ENCODE measurements at places on chromosomes 7 and 10.

DNA sequence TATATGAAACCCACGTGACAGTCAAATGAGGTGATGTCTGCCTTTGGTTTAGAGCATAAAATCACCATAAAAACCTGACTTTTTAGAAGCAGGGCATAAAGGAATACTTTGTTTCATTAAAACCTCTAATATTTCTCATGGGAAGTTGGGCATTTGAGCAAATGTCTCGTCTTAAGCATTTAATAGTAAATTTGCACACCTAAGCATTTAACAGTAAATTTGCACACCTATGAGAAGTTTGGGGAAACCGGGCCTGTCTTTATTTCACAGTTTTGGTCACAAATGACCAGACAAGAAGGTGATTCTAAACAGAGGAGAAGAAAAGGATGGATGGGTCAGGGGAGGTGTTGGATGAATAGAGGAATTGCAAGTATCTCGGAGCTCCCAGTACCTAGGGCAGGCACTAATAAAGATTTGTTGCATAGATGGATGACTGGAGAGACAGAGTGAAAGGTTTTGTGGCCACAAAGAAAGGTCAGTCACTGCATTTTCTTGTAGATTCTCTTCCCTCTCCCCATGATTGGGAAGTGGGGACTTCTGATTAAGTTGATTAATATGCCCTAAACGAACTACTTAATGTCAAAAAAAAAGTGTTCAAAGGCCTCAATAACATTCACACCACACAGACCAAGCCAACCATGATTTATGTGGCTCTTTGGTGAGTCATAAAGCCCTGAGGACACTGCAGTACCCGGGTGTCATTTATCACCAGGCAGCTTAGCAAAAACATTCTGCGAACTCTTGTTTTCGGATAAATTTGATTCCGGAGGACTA lies 158.2 kb downstream of the SPAG6 start:
- no peak for DNase-seq

DNA sequence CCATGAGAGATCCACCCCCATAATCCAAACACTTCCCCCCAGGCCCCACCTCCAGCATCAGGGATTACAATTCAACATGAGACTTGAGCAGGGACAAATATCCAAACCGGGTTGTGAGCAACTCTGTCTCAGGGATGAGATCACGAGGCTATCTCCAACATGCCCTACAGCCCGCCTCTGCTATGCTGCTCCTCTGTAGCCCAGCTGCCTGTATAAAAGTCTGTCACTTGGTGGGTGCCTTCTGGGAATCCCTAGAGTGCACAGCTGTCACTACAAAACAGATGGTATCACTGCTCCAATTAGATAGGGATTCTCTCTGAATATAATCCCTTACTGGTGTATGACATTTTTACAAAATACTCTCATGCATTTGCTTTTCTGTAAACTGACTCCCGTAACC lies 114.9 kb upstream of the NANOS1 start:
- DNase-seq = no peak

DNA sequence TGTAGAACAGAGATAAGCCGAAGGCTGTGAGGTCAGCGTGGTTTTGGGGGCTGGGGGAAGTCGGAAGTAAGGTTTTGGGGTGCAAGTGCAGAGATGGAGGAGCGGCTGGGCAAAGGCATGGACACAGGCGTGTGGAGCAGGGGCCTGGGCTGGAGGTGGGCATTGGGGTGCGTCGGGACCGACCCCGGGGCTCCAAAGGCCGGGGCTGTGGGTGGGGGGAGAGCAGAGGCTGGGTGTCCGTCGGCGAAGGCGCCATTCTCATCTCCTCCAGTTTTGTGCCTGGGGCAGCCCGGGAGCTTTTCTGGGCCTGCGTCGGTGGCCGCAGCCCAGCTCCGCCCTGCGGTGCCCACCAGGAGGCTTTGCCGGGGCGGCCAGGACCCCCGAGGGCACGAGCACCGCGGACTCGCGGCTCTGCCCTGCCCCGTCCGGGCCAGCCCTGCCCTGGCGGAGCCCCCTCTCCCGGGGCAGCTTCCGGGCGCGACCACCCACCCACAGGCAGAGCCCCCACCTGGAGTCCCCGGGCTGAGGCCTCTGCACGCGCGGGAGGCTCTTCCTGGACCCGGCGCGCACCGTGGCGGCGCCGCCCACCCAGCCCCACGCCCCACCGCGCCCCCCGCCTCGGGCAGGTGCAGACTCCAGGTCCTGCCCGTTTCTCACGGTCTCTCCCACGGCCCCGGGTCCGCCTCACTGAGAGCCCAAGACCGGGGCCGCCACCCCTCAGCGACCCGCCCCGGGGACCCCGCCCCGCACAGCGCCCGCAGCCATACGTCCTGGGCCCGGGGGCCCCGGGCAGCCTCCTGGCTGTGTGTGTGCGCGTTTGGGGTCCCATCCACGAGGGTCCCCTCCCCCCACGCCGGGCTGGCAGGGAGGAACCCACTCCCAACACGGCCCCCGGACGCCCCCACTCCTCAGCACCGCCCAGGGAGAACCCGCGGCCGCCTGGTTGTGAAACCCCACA lies 7.7 kb upstream of the SCART1 start:
- no peak for DNase-seq

- DNase-seq = no peak
Observed at GRCh38 chr10:121536310-121536913, 61.8 kb downstream of the FGFR2 start.

DNA sequence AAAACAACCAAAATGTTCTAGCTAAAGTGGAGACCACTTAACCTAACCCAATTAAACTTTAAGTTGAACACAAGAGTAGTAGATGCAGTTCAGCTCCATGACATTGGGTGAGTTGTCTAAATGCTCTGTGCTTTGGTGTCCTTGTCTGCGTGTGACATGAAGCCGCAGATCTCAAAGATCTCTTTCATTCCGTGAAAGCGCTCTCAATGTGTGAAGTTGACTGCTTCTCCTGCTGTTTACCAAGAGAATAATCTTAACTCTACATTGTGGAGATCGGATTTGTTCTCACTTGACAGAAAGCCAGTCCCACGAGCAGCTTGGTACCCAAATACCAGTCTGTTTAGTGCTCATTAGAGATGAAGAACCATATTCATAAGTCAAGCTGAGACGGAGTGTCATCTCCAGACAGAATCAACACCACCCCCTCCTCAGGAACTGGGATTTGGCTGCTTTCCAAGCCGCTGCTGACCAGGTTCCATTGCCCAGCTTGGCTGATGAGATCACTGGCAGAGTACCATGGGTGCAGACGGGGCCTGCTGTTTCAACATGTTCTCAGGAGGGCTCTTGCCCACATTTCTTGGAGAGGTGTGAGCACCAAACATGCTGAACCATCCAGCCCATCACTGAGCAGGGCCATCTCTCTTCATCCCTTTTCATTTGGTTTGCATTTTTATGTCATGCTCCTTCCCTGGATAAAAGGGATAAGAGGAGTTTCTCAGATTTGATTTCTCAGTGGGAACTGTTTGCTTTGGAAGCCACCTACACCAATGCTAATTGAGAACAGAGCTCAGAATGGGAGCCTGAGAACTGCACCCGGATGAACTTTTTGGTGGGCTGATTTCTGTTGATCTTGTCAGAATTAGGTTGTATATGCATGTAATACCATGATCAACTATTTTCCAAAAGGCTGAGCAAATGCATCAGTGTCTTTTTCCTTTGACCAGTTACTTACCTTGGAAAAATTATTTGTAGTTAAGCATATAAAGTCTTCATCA lies 95.8 kb upstream of the AGBL3 start:
- DNase-seq = peak; percentile 12

DNA sequence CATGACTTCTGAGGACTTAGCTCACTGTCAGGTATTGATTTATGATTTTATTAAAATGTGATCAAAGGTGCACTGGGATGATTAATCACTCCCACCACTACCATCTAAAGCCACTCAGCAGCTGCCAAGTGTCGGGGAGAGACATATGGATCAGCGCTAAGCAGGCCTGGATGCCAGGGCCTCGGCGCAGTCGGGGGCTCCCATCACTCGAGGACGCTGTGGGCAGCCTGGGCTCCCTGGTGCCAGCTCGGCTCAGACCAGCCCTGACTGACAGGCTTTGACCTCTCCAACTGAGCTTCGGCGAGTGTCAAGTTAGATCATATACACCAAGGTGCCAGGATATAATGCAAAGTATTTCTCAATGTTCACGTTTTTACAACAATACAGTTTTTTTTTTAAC lies 267.7 kb downstream of the ACTR3B start:
- DNase-seq = no peak

- no peak for DNase-seq
Observed at GRCh38 chr7:70183278-70183677, 585.0 kb downstream of the AUTS2 start.

- DNase-seq = no peak
Observed at GRCh38 chr7:109782806-109783205, 1213.1 kb downstream of the DNAJB9 start.

GRCh38 chr10:88754287-88754686 lies 5.5 kb upstream of the LIPN start:
- DNase-seq = no peak

- no peak for DNase-seq
Observed at GRCh38 chr10:63084690-63085382, 48.3 kb upstream of the NRBF2 start.

DNA sequence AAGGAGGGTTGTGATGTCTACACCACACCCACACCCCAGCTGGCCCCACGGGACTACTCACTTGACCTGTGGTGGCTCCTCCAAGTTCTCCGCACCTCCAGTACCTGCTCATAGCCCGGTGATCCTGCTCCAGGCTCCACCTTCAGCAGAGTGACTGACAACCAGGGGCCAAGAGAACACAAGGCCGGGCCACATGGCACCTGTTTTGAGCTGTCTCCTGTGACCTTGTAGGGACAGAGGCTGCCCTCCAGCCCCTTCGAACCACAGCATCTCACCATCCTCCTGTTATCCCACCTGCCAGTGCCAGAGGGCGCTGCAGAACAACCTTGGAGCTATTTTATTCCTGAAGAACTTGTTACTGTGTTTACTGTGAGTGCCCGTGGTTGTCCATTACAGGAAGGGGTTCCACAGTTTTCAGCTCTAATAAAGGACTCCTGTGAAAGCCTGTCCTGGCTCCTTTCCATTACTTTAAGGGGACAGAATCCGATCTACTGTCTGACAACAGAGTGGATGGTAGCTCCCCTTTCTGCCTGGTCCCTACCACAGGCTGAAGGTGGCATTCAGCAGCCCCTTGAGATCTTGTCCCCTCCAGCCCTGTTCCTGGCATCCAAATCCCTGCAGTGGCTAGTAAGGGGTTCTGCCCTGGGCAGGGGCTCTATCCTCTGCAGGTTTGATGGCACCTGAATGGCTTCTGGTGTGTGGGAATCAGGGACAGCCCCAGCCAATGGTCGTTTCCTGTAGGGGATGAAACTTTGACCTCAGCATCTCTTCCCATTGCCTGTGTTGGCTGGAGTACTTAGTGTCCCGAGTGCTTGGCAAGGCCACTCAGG lies 50.8 kb downstream of the C10orf120 start:
- DNase-seq = peak; percentile 6

- DNase-seq = no peak
Observed at GRCh38 chr10:128258421-128258976, 132.3 kb upstream of the MKI67 start.

- no peak for DNase-seq
Observed at GRCh38 chr7:102425639-102426267, 7.6 kb upstream of the ORAI2 start.

DNA sequence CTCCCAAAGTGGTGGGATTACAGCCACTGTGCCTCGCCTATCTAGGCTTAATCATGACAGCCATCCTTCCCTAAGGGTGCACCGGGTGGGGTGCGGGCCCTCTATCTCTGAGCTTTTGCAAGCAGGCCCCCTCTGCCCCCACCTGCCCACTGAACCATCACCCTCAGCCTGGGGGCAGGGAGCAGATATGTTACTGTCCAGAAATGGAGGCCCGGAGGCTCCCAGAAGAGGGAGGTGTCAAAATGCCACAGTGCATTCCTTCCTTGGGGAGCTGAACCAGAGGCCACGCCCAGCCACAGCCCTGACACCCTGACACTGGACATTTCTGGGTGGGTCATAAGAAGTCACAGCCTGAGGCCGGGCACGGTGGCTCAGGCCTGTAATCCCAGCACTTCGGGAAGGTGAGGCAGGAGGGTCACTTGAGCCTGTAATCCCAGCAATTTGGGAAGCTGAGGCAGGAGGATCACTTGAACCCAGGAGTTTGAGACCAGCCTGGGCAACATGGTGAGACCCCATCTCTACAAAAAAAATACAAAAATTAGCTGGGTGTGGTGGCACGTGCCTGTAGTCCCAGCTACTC lies 129.8 kb upstream of the TNRC18 start:
- no peak for DNase-seq

GRCh38 chr10:95356190-95356955 lies 65.6 kb upstream of the PDLIM1 start:
- DNase-seq = no peak
